ENCODE measurements at places on chromosomes 2 and 18.
A peak's percentile ranks its signal among the peaks of the same experiment; 100 is the strongest.

DNA sequence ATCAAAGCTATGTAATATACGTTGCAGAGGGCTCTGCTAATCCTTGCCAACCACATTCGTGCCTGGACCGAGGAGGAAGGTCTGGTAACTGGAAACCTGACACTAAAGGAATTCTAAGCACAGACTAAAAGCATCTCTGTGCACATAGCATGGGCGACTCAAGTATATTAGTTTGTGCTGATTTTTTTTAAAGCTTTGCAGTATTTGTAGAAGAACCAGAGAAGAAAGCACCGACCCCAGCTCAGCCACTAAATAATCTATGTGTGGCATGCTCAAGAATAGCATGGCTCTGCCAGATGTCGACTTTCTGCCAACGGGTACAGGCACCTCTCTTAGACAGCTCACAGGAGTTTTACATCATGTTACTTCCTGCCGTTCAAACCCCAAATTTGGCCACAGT is 73.2 kb upstream of the NRP2 start:
- no peak for DNase-seq

GRCh38 chr2:147648471-147648870 is 196.4 kb upstream of the ACVR2A start:
- no peak for DNase-seq

DNA sequence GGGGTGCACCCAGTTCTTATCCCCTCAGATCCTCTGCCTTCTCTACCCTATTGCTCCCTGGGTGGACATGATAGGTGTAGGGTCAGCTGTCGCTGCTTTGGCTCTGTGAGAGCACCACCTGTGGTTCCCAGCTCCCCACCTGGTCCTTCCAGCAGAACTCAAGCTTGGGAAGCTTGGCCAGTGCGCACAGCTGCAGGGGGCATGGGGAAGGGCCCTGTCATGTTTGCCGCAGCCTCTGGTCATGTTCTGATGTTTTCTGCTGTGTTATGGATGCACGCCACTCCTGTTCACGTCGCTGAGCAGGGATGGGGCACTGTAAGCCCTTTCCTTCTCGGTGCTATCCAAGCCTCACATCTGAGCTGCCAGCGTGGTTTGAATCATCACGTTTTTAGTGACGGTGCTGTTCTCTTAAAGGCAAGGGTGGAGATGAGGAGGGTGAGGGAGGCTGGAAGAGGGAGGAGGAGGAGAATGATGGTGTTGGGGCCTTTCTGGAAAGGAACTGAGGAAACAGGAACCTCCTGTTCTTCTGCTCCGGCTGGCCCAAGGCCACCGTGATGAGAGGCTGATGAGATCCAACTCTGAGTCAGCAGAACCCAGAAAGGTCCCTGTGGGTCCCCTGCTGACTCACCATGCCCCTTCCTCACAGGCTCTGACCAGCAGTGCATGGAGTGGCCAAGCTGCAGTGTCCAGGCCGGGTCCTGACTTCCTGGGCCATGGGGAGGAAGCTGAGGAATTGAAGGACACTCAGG is 78.0 kb downstream of the LIPG start:
- DNase-seq, result no peak

GRCh38 chr2:11239147-11239546 is 83.9 kb downstream of the SLC66A3 start:
- no peak for DNase-seq

DNA sequence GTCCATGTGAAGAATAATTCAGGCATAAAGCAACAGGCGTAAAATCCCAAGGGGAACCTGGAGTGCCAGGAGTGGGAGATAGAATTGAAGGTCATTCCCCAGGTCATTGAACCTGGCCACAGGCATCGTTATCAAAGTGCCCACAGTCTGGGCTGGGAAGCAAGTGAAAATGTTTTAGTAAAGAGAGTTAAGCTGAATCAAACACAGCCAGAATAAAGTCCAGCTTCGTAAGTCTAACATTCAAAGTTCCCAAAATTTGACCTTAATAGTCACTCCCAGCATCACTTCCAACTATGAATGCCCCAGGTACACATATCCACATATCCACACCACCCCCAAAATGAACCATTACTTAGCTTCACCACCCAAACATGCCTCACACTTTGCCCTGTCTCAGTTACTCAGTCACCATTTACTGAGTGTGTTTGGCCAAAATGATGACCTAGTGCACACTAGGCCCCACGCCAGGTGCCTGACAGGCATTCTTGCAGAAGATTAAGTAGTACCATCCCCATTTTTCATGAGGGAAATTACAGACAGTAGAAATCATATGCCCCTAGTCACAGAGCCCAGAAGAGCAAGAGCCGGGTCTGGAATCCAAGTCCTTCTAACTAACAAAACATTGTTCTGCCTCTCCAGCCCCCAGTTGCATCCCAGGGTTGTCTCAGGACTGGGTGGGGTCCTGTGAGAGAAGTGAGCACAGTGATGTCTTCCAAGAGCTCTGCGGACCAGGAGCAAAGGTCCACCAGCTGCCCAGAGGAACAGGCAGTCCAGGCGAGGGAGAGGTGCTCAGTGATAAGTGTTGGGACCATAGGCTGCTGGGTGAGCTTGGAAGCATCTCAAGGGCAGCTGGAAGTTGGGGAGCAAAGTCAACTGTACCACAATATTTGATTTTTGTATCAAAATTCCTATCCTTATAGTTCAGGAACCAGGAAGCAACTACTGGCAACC is 65.2 kb upstream of the MYCN start:
- DNase-seq, result no peak

- DNase-seq, result peak; percentile 28
Measured at GRCh38 chr2:26913606-26913998, 56.8 kb upstream of the MAPRE3 start.

GRCh38 chr2:239160226-239161143 is 240.3 kb downstream of the HDAC4 start:
- DNase-seq, result no peak

GRCh38 chr2:100730290-100730868 is 89.6 kb upstream of the NPAS2 start:
- DNase-seq, result no peak

DNA sequence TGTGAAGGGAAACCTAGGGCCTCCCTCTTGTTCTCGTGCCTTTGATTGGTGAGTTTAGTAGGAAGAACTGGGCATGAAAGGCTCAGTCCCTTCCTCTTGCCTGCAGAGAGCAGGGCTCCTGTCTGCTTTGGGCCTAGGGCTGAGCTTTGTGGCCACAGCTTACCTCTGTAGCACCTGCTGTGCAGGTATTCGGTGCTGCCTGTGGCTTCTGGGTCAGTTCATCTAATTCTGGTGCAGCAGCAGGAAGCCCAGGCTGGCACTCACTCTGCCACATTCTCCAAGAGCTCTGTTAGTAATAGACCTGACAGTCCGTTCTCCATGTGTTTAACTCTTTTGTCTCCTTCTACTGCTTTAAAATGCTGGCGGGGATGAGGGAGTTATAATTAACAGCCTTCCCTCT is 96.5 kb downstream of the DLGAP1 start:
- no peak for DNase-seq

DNA sequence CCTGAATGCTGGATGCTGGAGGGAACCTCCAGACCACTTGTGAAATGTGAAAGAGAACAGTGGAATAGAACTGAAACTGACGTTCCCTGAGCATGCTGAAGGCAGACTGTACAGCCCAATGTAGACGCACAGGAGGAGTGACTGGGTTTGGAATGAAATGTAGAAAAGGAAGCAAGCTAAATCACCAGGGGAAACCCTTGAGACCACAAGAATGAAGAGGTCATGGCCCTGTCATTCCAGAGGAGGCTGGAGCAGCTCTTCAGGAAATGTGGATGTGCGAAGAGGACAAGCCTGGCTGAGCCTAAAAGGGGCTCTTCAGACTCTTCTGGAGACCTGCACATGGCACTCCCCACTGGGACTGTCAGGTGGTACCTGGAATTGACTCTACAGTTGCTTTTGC is 118.5 kb upstream of the ALPP start:
- DNase-seq, result no peak

- no peak for DNase-seq
Measured at GRCh38 chr2:213216461-213216860, 65.0 kb upstream of the IKZF2 start.

- DNase-seq, result no peak
Measured at GRCh38 chr2:128236491-128237035, 82.1 kb downstream of the HS6ST1 start.

GRCh38 chr2:45786836-45787357 is 135.4 kb downstream of the PRKCE start:
- no peak for DNase-seq

DNA sequence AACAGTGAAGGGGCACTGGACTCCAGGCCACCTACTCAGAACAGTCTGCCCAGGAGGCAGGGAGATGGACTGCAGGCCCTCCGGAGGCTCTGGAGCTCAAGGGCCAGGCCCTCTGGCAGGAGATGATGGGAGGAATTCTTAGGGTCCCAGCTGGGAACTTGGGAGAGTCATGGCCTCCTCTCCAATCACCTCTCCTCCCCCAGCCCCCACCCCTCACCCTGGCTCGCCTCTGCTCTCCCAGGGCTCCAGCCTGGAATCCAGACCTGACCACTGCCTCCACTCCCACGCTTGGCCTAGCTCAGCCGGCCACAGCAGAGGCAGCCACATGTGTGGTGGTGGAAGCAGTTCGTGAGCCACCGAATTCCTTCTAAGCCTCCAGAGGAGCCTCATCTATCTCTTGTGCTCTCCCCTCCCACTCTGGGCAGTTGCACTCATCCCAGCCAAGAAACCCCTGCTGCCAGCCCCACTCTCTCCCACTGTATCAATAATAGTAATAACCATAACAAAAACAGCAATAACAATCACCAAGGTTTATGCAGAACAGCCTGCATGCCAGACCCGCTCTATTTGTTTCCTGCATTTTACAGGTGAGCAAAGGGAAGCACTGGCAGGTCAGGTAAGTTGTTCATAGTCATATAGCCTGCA is 67.4 kb downstream of the TNS1 start:
- no peak for DNase-seq

GRCh38 chr2:66560683-66561082 is 125.8 kb downstream of the MEIS1 start:
- no peak for DNase-seq

- DNase-seq, result no peak
Measured at GRCh38 chr2:85327160-85327821, 498 bp downstream of the TGOLN2 start.

DNA sequence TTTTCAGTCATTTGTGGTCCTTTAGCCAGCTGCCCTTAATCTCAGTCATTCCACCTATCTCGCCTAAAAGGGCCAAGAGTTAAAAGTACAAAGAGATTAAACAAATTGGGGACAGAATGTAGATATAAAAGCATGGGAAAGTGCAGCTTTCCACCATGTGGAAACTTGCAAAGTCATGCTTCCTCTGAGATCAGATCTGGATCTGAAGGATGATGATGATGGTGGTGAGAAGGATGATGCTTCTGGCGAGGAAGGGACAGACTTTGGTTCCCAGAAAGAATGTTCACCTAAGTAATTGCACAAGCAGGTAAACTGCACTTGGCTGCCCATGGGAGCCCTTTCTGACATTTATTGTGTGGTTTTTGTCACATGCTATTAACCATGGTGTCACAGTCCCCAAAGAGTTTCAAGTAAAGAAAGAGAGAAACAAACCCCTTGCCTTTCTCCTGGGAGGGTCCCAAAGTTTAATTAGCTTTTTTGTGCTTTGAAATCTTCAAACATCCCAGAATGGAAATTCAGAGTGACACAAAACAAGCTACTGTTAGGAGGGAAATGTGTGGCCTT is 34.7 kb downstream of the KLF7 start:
- no peak for DNase-seq

DNA sequence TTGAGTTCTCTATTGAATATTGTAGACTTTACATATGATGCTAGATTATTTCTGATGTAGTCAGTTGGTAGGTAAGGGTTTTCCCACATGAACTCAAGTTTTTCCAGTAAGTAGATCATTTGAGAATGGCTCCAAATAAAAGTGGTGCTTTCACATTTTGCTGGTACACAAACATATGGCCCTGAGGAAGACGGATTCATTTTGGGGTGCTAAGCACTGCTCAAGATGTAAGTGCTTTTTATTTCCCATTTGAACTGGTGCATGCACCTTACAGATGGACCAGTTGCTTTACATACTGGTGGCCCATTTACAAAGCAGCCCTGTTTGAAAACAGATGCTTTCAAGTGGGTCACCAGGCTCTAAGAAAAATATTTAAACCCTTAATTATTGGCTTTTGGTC is 266.7 kb downstream of the MEIS1 start:
- DNase-seq, result no peak

Data from substantia nigra (tissue), 51 donors.